ENCODE measurements at places on chromosomes 4 and X.

DNA sequence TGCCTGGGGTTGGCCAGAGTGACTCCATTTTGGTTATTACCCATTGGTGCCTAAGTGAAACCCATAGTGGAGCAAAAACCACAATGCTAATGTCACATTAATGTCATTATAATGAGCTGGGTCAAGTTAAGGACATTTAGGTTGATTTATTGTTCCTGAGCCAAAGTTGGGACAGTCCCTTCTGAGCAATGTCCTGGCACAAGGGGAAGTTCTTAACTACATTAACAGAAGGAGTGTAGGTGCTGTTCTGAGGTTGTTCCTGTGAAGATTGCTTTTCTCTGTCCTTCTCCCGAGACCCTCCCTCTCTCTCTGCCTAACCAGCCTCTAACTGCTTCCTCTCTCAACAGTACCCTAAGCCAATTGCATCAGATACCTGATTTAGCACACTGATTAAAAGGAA is 1956.8 kb upstream of the PCDH10 start:
- DNase-seq: no peak

- peak; percentile 22 for DNase-seq
Measured at GRCh38 chrX:128781506-128781905, 729.3 kb upstream of the ACTRT1 start.

GRCh38 chrX:5775846-5776430 is 452.7 kb downstream of the NLGN4X start:
- no peak for DNase-seq

DNA sequence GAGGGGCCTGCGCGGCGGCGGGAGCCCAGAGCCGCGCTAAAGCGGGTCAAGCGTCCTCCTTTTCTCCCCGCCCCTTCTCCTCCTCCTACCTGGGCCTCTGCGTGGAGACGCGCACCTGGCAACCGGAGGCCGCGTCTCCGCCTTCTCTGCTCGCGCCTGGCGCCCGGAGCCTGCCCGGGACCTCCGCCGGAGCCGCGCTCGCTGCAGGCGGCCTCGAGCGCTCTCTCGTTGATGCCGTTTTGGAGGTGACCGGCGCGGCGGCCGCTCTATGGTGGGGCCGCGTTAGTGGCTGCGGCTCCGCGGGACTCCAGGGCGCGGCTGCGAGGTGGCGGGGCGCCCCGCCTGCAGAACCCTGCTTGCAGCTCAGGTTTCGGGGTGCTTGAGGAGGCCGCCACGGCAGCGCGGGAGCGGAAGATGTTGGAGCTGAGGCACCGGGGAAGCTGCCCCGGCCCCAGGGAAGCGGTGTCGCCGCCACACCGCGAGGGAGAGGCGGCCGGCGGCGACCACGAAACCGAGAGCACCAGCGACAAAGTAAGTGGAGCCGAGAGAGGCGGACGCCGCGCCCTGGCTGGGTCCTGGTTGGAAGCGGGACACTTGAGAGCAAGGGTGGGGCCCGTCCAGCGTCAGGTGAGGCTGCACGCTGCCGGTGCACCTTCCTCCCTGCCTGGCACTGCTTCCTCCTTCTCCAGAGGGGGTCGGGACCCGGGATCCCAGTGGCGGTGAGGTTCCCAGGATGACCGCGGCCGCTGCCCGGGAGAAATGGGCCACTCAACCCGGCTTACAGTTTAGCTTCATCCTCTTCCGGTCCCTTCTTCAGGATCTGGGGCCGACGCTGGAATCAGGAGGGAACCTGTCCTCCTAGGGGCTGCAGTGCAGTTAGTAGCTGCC is at the start of gene CDS1:
Gene CDS1 (plus strand): TSS at position 140 of the 888 bp plus-strand sequence. CDS start 275 bp downstream, at position 415.
- DNase-seq: peak; percentile 28

GRCh38 chr4:39029752-39030694 is 2.2 kb downstream of the TMEM156 start:
- no peak for DNase-seq

- no peak for DNase-seq
Measured at GRCh38 chrX:97027384-97027922, 143.7 kb downstream of the RPA4 start.
